Panc1 (cell line): ENCODE measurements at places on chromosomes 1 and 21.

- peak; percentile 18 for DNase-seq
Observed at GRCh38 chr1:241834733-241835377, 13.1 kb upstream of the EXO1 start.

- DNase-seq = no peak
Observed at GRCh38 chr1:67814121-67814772, 19.0 kb downstream of the GNG12 start.

GRCh38 chr1:58155418-58156123 lies 391.0 kb downstream of the OMA1 start:
- no peak for DNase-seq

DNA sequence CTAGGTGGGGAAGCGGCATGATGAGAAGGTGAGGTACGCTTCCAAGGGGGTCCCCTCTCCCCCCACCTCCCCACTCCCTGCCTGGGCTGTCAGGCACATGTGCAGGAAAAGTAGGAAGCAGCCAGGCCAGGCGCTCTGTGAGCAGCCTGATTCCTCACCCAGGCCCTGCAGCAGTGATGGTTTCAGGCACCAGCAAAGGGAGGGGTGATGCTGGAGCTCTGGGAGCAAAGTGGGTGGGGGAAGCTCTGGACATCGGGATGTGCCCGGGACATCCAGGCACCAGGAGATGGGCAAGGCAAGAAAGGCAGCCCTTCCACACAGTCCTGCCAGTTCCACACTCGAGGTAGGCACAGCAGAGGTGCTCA lies 106.1 kb downstream of the CRYAA start:
- DNase-seq = no peak
